Muscle of leg (tissue), 16 donors: ENCODE measurements at places on chromosomes 1 and 21. TPM values are rescaled to one million over a fixed set of nuclear protein-coding genes. Genes with fewer than 3 reads are reported as not detected.

- peaks cover 76% of the 10 kb centered on the region for H3K36me3 ChIP-seq
- DNase-seq: no peak
- no peaks in the 10 kb centered on the region for H3K4me1 ChIP-seq
- no peak overlapping the region for H3K4me3 ChIP-seq
- H3K27ac ChIP-seq: no peak overlapping the region
- no peaks in the 10 kb centered on the region for H3K27me3 ChIP-seq
These were observed 18.2 kb downstream of the DNALI1 start for GRCh38 chr1:37574834-37575480.

- no peaks in the 10 kb centered on the region for H3K4me1 ChIP-seq
- H3K27me3 ChIP-seq: no peaks in the 10 kb centered on the region
- no peaks in the 10 kb centered on the region for H3K36me3 ChIP-seq
- no peak overlapping the region for H3K4me3 ChIP-seq
- H3K27ac ChIP-seq: no peak overlapping the region
- no peak for DNase-seq
These were observed 134.5 kb downstream of the LIPI start for GRCh38 chr21:14076143-14076806.

DNA sequence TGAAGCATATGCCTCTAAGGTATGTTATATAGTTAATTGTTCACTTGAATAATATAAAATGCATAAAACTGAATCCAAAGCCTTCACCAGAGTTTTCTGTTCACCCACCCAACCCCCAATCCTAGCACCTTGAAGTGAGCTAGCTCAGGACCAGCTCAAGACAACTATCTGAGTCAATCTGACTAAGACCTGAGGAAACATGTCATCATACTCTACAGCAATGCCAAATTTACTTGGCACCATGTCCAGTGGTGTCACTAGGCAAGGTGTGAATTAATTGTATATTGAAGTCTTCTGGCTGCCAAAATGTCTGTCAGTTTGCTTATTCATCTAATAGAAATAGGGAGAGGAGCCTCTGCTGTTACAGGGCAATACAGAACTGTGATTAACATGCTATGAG, 3.8 kb downstream of the DNASE2B start:
- H3K36me3 ChIP-seq: no peaks in the 10 kb centered on the region
- H3K27ac ChIP-seq: no peak overlapping the region
- no peak for DNase-seq
- no peak overlapping the region for H3K4me3 ChIP-seq

DNA sequence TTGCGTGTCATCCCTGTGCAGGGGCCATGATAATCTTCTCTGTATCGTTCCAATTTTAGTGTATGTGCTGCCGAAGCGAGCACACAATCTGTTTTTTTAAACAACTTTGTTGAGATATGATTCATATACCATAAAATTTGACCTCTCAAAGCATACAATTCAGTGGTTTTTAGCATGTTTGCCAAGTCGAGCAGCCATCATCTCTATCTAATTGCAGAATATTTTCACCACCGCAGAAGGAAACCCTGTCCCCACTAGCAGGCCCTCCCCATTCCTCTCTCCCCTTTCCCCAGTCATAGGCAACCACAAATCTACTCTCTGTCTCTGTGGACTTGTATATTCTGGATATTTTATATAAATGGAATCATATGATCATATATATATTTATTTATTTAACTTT, 78.7 kb upstream of the TINAGL1 start:
- no peaks in the 10 kb centered on the region for H3K36me3 ChIP-seq
- H3K27me3 ChIP-seq: no peaks in the 10 kb centered on the region
- no peak overlapping the region for H3K27ac ChIP-seq
- DNase-seq: no peak
- H3K4me1 ChIP-seq: no peaks in the 10 kb centered on the region

GRCh38 chr1:156371553-156372264, 2.7 kb downstream of the RHBG start:
- H3K36me3 ChIP-seq: no peaks in the 10 kb centered on the region
- peaks cover 54% of the 10 kb centered on the region for H3K27me3 ChIP-seq
- H3K27ac ChIP-seq: no peak overlapping the region
- no peak for DNase-seq

DNA sequence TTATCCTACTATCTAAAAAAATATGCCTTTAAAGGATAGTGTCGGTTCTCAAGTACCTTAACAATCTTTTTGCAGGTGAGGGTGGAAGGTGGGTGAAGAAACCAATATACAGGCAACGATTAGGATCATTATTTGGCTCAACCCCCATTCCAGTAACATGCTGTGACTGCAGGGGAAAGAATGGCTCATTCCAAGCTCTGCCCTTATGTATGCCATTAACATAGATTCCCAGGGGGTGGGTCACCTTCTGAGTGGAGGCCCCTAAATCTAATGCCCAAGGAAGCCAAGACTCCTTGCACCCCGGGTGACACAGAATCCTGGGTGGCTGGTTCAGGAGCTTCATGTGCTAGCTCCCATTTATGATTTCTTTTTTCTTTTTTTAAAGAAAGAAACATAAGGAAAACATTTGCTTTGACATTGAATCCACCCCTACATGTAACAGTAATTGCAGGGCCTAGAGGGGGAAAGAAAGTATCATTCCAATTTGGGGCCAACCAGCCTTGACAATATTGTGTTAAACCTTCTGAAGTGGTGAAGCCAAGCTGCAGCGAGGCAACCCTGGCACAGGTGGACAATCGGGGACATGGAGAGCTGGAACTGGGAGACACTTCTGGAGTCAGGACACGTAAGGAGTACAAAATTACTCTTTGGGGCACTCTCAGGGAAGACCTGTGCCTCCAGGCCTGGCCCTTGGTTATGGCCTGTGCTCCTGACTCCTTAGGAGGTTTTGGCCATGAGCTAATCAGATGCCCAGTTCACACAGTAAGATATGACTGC, 200.3 kb downstream of the PBX1 start:
- H3K36me3 ChIP-seq: no peaks in the 10 kb centered on the region
- no peak overlapping the region for H3K4me3 ChIP-seq

GRCh38 chr1:4253935-4254334, 353.9 kb upstream of the C1orf174 start:
- H3K4me1 ChIP-seq: no peaks in the 10 kb centered on the region
- H3K27me3 ChIP-seq: no peaks in the 10 kb centered on the region
- H3K4me3 ChIP-seq: no peak overlapping the region
- H3K27ac ChIP-seq: no peak overlapping the region

- DNase-seq: no peak
- no peak overlapping the region for H3K27ac ChIP-seq
- no peaks in the 10 kb centered on the region for H3K36me3 ChIP-seq
These were observed 28.5 kb downstream of the CCDC185 start for GRCh38 chr1:223421676-223422075.

- H3K4me1 ChIP-seq: peaks cover 19% of the 10 kb centered on the region
- no peak for DNase-seq
- H3K4me3 ChIP-seq: no peak overlapping the region
- no peak overlapping the region for H3K27ac ChIP-seq
These were observed 9.8 kb upstream of the IFNAR2 start for GRCh38 chr21:33219954-33220353.

The CHRM3 gene
- 2.5 TPM for total RNA-seq

The SLC22A15 gene
- total RNA-seq: 0.53 TPM

The HJV gene
- 174 TPM for total RNA-seq

The PGBD5 gene
- total RNA-seq: 10.3 TPM

The IL10 gene
- 1.1 TPM for total RNA-seq

The ETV3L gene
- not detected for total RNA-seq

The AKR7A3 gene
- 1.3 TPM for total RNA-seq

The AIM2 gene
- total RNA-seq: 0.31 TPM
